ENCODE measurements at places on chromosomes 4 and X.
A peak's percentile ranks its signal among the peaks of the same experiment; 100 is the strongest.

DNA sequence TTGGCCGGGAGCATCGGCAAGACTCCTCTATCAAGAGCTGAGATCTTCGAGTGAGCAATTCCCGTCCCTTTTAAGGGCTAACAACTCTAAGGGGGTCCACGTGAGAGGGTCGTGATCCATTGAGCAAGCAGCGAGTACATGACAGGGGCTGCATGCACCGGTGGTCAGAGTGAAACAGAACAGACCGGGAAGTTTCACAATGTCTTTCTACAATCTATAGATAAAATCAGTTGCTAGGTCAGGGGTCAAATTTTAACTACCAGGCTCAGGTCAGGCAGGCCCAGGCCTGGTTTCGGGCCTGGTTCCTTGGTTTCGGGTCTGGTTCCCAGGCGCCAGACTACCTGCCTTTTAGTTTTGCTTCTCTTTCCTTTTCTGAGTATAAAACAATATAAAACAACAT, 160.1 kb downstream of the PTCHD1 start:
- DNase-seq: no peak

DNA sequence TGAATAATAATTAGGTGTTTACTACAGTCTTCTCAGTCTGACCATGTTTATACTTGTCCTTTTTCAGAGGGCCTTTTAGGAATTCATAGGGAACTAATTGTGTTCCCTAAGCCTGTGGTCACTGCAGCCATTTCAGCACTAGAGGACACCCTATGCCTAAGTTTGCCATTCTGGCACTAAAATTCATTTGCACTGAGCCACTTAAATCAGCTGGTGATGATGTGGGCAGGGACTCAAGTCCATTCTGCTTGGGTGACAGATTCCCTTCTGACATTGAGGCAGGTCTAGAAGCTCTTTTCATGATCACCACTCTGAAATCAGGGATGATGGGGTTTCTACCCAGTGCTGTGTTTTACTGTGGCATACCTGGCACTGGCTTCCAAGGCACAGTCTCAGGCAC, 1178.9 kb upstream of the DIAPH2 start:
- no peak for DNase-seq

DNA sequence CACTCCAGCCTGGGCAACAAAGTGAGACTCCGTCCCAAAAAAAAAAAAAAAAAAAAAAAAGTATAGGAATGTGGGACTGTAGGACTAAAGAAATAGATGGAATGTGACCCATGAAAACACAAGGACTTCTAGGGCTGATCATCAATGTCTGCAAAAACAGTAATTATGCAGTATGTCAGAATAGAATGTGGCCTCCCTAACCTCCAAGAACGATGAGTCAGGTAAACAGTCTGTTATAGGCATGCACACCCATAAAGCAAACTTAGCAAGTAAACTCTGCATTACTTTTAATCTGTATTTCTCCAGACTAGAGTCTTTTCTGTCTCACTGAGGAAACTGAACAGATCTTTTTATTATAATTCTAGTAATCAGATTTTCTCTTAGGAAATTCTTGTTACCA, 233.4 kb downstream of the HNRNPD start:
- DNase-seq: no peak

DNA sequence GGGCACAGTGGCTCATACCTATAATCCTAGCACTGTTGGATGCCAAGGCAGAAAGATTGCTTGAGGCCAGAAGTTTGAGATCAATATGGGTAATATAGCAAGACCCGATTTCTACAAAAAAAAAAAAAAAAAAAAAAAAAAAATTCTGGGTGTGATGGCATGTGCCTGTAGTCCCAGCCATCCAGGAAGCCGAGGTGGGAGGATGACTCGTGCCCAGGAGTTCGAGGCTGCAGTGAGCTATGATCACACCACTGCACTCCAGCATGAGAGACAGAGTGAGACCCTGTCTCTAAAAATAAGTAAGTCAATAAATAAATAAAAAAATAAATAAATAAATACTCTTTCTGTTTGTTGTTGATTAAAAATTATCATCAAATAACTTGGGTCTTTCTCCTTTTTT, 62.4 kb upstream of the BMPR1B start:
- DNase-seq: no peak

GRCh38 chr4:79078339-79078738, 139.1 kb upstream of the PAQR3 start:
- DNase-seq: no peak

- DNase-seq: no peak
Observed at GRCh38 chr4:124589786-124590185, 122.7 kb downstream of the ANKRD50 start.

GRCh38 chr4:12487000-12487399, 997.1 kb downstream of the RAB28 start:
- no peak for DNase-seq

DNA sequence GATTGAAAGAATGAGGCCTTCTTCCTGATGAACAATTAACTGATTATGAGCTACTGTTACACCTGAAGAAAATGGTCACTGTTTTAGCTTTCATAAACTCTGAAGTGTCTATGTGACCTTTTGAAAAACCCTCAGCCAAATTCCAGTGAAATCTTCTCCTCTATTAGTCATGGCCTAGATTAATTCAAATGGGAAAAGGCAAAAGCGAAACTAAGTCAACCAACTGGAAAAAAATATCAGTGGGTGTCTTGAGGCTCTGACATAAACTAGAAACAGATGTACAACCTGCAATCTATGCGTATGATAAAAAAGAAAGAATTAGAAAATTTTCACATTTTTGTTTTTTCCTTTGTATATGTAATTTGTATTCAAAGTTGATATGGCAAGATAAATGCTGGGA, 169.4 kb upstream of the BANK1 start:
- no peak for DNase-seq

DNA sequence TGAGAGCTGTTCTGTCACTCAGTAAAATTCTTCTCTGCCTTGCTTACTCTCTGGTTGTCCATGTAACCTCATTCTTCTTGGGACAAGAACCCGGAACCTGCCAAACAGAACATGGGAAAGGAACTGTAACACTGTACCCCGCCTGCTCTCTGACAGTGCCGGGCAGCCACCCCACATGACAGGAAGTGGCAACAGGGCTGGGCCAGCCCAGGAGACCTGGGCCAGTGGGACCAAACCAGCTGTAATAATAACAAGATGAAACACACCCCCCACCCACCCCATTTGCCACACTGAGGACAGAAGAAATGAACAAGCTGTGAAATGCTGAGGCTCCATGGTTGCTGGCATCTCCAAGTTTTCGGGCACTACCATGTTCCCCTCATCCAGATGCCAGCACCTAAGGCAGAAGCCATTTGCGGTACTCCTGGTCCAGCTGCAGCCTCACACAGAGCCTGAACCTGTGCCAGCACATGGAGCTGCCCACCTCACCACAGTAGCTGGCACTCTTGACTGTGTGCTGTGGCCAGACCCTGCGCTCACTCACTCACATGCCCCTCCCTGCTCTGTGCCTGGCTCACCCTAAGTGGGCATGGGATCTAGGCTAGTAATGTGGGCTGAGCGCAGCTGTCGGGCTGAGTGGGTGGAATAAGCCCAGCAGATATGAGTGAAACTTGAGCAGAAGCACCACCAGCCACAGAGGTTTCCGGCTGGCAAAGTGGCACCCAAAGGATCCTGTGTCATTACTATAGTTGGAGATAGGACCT, 126.2 kb upstream of the UGT8 start:
- no peak for DNase-seq

- DNase-seq: no peak
Observed at GRCh38 chr4:140695483-140695882, 60.7 kb downstream of the TBC1D9 start.

GRCh38 chr4:170089274-170089667, 485 bp downstream of the AADAT start:
- peak; percentile 39 for DNase-seq

- no peak for DNase-seq
Observed at GRCh38 chrX:10990418-10990817, 120.7 kb upstream of the HCCS start.

GRCh38 chr4:55578341-55579010, 13.6 kb downstream of the PDCL2 start:
- no peak for DNase-seq

DNA sequence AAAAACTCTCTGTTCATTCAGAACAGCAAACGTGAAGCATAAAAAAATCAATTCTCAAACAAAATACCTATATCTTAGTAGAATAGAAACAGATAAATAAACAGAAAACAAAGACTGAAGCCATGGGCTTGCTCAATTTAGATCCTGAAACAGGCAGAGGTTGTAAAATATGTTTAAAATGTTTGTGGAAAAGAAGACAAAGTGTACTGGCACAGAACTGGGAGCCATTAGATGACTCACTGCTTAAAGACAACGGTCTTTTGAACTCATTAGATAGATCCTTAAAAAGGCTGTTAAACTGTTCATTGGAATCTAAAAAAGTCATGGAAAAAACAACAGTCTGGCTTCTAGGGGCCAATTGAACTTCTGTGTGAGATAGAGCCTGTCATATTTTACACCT, 247.0 kb upstream of the NDST4 start:
- no peak for DNase-seq

DNA sequence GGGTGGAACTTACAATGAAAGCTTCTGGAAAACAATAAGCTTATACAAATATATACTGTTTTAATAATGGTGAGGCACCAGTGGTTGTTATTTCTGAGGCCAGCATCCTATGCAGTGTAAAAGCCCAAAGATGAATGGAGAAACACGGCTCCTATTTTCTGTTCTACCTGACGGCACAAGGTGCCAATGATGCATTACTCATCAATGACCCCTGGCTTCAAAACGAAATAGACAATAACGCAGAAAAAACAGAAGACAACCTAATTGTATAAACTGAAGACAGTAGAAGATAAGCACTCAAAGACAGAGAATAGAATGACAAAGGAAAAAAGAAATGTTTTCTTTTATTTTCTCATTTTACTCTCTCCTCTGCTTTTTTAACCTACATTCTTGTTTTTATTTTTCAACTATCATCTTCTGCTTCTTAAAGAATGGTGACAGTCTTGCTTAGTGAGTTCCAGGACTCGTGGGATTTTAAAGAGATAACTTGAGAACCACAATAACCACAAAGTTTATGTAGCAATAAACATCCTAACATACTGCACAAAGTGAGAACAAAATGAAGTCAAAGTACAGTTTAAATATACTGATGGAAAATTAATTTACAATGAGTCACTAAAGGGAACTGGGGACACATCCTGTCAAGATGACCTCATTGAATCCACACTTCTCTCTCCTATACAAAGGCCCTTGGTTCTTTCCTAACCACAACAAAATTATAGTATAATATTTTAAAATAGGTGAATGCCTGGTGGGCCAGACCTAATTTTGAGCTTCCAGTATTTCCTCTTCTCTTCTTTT, 169.8 kb downstream of the BTC start:
- no peak for DNase-seq

All from anterior cingulate cortex (tissue), 58 donors.